ENCODE measurements at places on chromosomes 16 and 17.

- DNase-seq: no peak
Measured at GRCh38 chr16:1637526-1637925, 25.4 kb downstream of the CRAMP1 start.

DNA sequence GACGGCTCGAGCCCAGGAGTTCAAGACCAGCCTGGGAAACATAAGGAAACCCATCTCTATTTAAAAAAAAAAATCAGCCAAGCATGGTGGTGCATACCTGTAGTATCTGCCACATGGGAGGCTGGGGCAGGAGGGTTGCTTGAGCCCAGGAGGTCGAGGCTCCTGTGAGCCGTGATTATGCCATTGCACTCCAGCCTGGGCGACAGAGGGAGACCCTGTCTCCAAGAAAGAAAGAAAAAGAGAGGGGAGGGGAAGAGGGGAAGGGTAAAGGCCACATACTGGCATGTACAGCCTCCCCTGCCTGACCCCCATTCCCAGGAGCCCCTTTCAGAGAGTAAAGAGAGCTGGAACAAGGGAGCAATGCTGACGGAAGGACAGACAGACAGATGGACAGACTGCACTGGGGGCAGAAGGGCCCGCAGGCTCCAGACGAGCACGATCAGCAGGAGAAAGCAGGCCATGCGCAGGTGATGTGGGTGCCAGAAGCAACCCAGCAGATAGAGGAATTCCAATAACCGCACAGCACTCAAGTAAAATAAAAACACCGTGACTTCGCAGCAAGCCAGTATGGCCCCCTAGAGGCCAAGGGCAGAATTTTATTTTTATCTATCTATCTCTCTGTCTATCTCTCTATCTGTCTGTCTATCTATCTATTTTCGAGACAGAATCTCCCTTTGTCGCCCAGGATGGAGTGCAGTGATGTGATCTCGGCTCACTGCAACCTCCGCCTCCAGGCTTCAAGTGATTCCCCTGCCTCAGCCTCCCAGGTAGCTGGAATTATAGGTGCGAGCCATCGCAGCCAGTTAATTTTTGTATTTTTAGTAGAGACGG lies 27.1 kb upstream of the SNN start:
- DNase-seq: no peak

DNA sequence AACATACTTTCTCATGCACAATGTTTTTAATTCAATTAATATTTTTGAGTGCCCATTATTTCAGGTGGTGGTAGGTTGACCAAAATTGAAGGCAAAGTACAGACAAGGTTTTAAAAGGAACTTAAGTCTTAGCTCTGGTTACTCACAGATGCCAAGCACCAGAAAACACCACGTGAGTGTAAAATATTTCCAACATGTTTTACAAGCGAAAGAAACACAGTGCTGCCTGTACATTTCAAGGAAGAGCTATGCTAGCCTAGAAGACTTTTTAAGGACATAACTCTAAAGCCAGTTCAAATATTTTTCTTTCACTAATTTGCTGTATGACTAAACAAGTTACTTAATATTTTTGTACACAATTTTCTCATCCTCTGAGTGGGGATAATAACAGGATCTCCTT lies 736.4 kb upstream of the GOT2 start:
- no peak for DNase-seq

DNA sequence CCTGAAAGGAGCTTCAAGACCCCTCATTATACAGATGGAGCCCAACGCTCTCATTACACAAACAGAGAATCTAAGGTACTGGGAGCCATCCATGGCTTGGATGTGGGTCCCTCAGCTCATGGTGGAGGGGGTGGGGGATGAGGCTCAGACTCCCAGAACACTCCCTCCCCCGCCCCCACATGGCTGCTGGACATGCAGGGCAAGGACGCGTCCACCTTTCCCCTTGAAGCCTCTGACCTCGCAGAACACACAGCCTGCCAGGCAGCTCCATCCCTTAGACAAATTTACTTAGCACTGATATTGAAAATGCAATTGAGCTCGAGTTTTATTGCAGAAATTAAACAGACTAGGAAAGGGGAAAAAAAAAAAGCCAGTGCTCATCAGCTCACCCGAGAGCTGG lies 203.9 kb downstream of the ZNF423 start:
- DNase-seq: no peak

DNA sequence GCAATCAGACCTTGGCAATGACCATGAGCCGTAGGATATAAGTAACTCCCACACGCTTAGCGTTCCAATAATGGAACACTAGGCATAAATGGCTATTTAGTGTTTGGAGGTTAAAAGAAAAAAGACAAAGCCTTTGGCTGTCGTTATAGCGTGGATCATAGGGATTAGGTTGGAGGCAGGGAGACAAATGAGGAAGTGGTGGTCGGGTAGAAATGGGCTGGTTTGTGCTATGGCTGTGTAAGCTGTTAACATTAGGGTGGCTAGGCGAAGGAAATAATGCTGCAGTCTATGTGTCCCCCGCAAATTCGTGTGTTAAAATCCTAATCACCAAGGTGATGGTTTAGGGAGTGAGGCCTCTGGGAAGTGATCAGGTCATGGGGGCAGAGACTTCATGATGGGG lies 120.4 kb upstream of the IRX6 start:
- no peak for DNase-seq

GRCh38 chr16:55576384-55576783 lies 9.9 kb downstream of the CAPNS2 start:
- DNase-seq: no peak

GRCh38 chr16:22789281-22789945 lies 24.5 kb upstream of the HS3ST2 start:
- no peak for DNase-seq

GRCh38 chr16:87333101-87333500 lies 15.9 kb upstream of the C16orf95 start:
- no peak for DNase-seq

GRCh38 chr16:22092143-22092933 lies at the start of gene VWA3A:
TSS of gene VWA3A (plus strand) at chr16:22092541. CDS start at chr16:22092638, 97 bp downstream.
- no peak for DNase-seq

DNA sequence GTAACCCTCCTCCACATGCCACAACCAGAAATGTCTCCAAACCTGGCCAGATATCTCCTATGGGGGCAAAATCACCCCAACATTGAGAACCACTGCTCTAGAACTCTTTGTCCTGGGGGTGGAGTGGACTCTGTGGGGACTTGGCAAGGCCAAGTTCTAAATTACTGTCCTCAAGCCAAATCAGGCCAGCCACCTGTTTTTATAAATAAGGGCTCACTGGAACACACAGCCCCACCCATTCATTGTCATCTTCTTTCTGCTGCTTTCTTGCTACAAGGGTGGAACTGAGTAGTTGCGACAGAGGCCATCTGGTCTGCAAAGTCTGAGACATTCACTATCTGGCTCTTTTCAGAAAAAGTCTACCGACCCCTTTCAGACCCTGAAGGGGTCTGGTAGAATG lies 26.8 kb upstream of the TMEM220 start:
- no peak for DNase-seq

DNA sequence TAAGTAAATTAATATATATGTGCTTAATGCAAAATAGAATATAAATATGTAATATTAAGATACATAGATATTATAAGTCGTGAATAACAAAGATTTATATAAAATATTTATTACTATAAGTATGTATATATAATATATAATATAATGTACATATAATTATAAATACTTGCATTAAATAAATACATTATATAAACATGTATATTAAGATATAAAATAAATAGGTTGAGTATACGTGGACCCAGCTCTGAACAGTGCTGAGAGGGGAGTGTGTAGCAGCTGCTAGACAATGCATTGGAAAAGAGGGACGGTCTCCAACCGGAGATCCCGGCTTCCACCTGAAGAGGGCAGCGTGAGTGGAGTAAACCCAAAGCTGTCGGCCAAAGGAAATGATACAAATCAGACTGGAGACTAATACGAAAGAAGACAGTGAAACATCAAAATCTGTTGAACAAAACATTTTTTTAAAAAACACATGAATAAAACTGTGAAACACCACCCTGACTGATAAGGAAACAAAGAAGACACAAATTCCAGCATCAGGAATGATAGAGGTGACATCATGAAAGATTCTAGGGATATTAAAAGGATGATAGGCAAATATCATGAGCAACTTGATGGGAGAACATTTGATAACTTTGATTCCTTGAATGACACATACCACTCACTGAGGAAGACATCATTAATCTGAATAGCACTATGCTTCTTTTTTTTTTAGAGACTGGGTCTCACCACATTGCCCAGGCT lies 125.4 kb upstream of the CHMP6 start:
- DNase-seq: peak; percentile 87
